IPS DF 6.9 (cell line): ENCODE measurements at places on chromosomes 6 and 20.

DNA sequence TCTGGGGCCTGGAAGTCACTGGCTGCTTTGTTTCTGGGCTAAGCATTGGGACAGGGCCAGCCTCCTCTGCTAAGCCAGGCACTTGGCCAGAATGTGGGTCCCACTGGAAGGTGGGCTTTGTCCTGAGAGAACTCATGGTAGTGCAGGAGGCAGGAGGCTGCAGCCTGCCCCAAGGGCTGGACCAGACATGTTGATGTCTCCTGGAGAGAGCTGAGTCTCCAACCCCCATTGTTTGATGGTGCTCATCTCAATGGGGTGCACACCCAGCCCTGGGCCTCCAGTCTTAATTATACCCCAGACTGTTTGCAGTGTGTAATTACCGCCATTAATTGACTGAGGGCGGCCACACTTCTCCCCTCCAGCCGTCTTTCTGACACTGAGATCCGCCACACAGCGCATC lies 220.5 kb upstream of the PMEPA1 start:
- H3K27ac ChIP-seq, result no peak overlapping the region
- no peaks in the 10 kb centered on the region for H3K27me3 ChIP-seq
- H3K4me1 ChIP-seq, result no peaks in the 10 kb centered on the region
- no peaks in the 10 kb centered on the region for H3K36me3 ChIP-seq
- no peak overlapping the region for H3K4me3 ChIP-seq
- DNase-seq, result no peak

- H3K4me3 ChIP-seq, result no peak overlapping the region
- H3K27ac ChIP-seq, result no peak overlapping the region
- no peaks in the 10 kb centered on the region for H3K4me1 ChIP-seq
Observed at GRCh38 chr6:111329882-111330633, 153.0 kb downstream of the REV3L start.

GRCh38 chr6:16656451-16656850 lies 104.8 kb downstream of the ATXN1 start:
- DNase-seq, result no peak
- no peak overlapping the region; the same call in 1 of the 2 replicates for H3K4me3 ChIP-seq
- no peaks in the 10 kb centered on the region for H3K4me1 ChIP-seq
- no peaks in the 10 kb centered on the region for H3K36me3 ChIP-seq
- H3K27me3 ChIP-seq, result no peaks in the 10 kb centered on the region

DNA sequence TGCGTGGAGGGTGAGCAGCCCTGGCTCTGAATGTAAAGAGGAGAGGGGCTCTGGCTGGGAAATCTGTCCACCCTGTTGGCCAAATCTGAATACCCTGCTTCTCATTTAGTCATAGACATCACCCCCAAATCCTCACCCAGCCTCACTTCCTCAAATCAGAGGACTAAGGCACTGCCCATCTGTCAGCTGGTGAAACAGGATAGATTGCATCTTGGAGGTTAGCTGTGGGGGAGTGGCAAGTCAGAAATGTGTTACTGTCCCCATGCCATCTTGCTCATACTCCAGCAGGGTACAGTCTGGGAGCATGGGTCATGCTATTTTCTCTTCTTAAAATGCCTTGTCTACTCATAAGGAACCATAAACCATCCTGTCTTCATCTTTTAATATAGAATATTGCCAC lies 9.5 kb upstream of the DTNBP1 start:
- DNase-seq, result no peak
- H3K27ac ChIP-seq, result no peak overlapping the region
- H3K4me1 ChIP-seq, result peaks cover 1% of the 10 kb centered on the region; the same call in 1 of the 2 replicates
- no peaks in the 10 kb centered on the region for H3K36me3 ChIP-seq

DNA sequence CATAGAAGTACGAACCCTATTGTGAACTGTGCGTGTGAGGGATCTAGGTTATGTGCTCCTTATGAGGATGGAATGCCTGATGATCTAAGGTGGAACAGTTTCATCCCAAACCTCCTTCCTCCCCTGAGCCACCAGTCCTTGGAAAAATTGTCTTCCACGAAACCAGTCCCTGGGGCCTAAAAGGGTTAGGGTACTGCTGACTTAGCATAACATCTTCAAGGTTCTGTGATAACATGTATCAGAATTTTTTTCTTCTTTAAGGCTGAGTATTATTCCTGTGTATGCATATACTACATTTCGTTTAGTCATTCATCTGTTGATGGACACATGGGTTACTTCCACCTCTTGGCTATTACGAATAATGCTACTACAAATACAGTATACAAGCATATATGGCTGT lies 80.2 kb downstream of the TSHZ2 start:
- H3K27ac ChIP-seq, result no peak overlapping the region
- no peak for DNase-seq
- no peaks in the 10 kb centered on the region for H3K27me3 ChIP-seq
- H3K4me3 ChIP-seq, result no peak overlapping the region

DNA sequence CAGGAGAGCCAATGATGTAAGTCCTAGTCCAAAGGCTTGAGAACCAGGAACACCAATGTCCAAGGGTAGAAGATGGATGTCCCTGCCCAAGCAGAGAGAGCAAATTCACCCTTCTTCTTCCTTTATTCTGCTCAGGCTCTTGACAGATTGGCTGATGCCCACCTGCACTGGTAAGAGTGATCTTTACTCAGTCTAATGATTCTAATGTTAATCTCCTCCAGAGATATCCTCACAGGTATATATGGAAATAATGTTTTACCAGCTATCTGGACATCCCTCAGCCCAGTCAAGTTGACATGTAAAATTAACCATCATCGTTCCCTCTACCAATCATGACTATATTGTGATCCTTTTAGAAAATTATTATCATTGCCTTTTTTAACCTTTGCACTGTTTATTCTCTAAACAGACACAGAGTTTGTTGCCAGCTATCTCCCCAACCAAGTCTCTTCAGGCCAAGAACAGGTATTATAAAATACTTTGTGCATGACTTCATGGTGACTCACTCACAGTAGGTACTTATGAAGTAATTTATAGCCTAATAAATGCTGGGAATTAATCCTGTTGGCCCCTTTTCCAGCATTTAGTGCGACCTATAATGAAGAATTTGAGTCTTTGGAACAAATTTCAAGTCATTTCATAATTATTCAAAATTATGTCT lies 26.2 kb upstream of the TSHZ2 start:
- H3K36me3 ChIP-seq, result no peaks in the 10 kb centered on the region
- H3K4me3 ChIP-seq, result no peak overlapping the region
- no peaks in the 10 kb centered on the region for H3K27me3 ChIP-seq
- H3K4me1 ChIP-seq, result no peaks in the 10 kb centered on the region

DNA sequence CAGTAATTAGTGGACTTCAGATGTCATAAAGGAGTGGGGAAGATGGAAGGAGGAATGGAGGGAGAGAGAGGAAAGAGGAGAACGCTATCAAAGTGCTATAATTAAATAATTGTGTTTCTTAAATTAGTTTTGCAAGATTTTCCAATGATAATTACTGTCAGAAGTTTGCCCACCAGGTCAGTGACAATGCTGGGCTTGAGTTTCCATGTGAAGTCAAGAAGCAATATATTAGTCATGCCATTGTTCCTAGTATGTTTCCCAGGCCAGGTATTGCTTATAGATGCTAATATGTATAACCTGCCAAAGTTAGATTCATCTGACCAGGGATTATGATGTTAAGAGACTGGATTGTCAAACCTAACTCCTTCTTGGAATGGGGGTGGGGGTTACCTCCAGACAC lies 131.9 kb downstream of the GJA10 start:
- no peak for DNase-seq
- no peaks in the 10 kb centered on the region for H3K27me3 ChIP-seq
- H3K27ac ChIP-seq, result no peak overlapping the region
- H3K4me1 ChIP-seq, result no peaks in the 10 kb centered on the region

DNA sequence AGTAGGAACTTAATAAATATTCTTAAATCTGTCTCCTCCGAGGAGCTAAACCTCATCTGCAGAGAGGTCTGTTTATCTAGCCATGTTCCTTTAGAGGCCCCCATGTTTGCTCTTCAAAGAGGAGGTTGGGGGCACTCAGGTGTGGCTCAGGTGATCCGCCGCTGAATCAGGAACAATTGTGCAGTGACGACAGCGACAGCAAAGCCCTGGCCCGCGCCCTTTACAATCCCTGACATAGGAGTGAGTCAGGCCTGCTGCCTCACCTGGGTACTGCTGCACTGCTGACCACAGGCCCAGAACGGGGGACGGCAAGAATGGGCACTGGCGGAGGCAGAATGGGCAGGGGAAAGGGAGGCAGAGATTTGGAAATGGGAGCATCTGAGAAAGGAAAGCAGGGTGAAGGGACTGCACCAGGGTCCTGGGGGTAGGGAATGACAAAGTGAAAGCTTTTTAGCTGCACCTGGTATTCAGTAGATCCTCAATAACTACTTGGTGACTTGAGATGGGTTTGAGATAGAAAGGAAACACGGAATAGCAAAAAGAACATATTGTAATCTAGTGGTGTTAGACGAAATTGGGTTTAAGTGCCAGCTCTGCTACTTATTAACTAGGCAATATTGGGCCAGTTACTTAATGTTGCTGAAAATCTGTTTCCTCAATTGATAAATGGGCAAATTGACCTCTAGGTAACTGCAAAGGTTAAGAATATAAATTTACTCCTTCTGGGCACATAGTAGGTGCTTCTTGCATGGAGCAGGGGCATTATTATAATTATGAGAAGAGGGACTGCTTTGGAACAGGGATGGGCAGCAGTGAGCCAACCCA lies 5.4 kb upstream of the IER3 start:
- no peaks in the 10 kb centered on the region for H3K27me3 ChIP-seq
- no peak overlapping the region for H3K4me3 ChIP-seq
- no peak for DNase-seq
- H3K4me1 ChIP-seq, result no peaks in the 10 kb centered on the region; the same call in 1 of the 2 replicates
- H3K36me3 ChIP-seq, result no peaks in the 10 kb centered on the region

GRCh38 chr6:86712039-86712438 lies 225.3 kb upstream of the HTR1E start:
- H3K36me3 ChIP-seq, result no peaks in the 10 kb centered on the region
- DNase-seq, result no peak
- no peak overlapping the region for H3K4me3 ChIP-seq
- no peaks in the 10 kb centered on the region for H3K27me3 ChIP-seq
- no peaks in the 10 kb centered on the region for H3K4me1 ChIP-seq

DNA sequence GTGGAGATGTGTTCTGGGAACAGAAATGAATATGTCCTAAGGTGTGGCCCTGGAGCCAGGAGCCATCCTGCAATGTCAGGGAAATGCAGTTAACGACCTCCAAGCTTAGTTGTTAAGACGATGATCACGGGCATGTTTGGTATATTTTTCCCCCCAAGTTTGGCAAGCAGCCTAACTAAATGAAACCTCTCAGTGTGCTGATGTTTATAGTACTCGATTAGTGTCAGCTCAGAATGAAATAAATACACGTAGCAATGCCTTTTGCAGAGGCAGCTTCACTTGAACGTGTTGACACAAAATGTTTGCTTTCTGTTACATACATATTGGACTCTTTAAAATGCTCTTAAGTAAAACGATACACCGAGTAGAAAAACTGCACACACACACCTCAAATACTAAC lies 76.2 kb upstream of the OLIG3 start:
- H3K4me1 ChIP-seq, result no peaks in the 10 kb centered on the region
- no peak overlapping the region for H3K27ac ChIP-seq
- H3K27me3 ChIP-seq, result no peaks in the 10 kb centered on the region
- H3K36me3 ChIP-seq, result no peaks in the 10 kb centered on the region
- DNase-seq, result no peak

DNA sequence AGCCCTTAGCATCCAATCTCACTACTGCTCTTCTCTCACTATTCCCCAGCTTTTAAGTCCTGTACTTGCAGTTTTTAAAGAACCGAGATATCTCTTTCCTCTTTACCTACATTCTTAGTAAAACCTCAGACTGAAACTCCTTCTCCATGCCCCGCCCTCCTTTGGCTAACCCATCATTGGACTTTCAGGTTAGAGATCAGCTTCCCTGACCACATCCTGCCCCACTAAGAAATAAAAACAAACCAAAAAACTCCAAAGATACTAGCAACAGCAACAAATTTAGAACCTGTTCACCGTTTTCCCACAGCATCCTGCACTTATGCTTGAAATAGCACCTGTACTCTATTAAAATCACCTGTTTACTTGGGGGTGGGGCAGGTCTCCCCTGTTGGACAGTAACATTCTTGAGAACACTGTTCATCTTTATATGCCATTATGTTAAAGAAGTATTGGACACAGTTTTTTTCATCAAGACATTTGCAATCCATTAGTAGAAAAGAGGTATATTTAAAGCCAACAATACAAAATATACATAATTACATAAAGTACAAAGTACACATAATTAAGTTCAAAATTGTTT lies 16.3 kb upstream of the SMAP1 start:
- H3K4me3 ChIP-seq, result no peak overlapping the region
- H3K36me3 ChIP-seq, result no peaks in the 10 kb centered on the region
- DNase-seq, result no peak
- H3K27ac ChIP-seq, result no peak overlapping the region
- H3K27me3 ChIP-seq, result no peaks in the 10 kb centered on the region

- no peaks in the 10 kb centered on the region for H3K36me3 ChIP-seq
- H3K4me3 ChIP-seq, result no peak overlapping the region
- DNase-seq, result no peak
- H3K4me1 ChIP-seq, result peaks cover 3% of the 10 kb centered on the region
- no peaks in the 10 kb centered on the region for H3K27me3 ChIP-seq
- no peak overlapping the region for H3K27ac ChIP-seq
Observed at GRCh38 chr6:38432479-38432878, 207.2 kb downstream of the BTBD9 start.

- no peaks in the 10 kb centered on the region for H3K4me1 ChIP-seq
- H3K27ac ChIP-seq, result no peak overlapping the region
- H3K36me3 ChIP-seq, result no peaks in the 10 kb centered on the region
- H3K27me3 ChIP-seq, result no peaks in the 10 kb centered on the region
Observed at GRCh38 chr20:13382786-13383185, 161.7 kb downstream of the ISM1 start.

GRCh38 chr6:131909408-131910218 lies 41.6 kb downstream of the CCN2 start:
- 0 out of 2 replicates have a peak, but pooled peaks cover 1% of the 10 kb centered on the region for H3K4me1 ChIP-seq
- no peaks in the 10 kb centered on the region for H3K27me3 ChIP-seq
- no peak overlapping the region for H3K27ac ChIP-seq

GRCh38 chr20:42961771-42962170 lies 227.9 kb downstream of the PTPRT start:
- H3K36me3 ChIP-seq, result no peaks in the 10 kb centered on the region
- no peaks in the 10 kb centered on the region for H3K4me1 ChIP-seq
- H3K27ac ChIP-seq, result no peak overlapping the region
- DNase-seq, result no peak
- H3K4me3 ChIP-seq, result no peak overlapping the region

GRCh38 chr6:11814819-11815218 lies 36.2 kb upstream of the ADTRP start:
- H3K36me3 ChIP-seq, result no peaks in the 10 kb centered on the region
- H3K27me3 ChIP-seq, result no peaks in the 10 kb centered on the region
- no peak overlapping the region for H3K4me3 ChIP-seq

DNA sequence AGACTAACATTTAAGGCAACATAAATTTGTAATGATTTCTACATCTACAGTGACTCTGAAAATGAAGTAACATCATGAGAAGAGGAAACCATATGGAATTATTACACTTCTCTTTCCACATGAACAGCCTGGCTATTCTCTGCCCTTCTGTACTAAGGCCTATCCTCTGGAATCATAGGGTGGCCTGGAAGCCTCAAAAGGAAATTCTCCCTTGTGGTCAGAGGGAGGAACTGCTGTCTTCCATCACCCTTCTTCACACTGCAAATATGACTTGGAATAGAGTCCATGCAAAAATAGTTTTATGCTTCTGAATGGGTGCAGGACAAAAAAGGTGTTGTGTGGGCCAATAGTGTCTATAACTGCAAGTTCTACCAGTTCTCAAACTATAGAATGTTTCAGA lies 44.6 kb upstream of the SH3BGRL2 start:
- no peak overlapping the region for H3K27ac ChIP-seq
- no peak for DNase-seq
- no peak overlapping the region for H3K4me3 ChIP-seq
- no peaks in the 10 kb centered on the region for H3K27me3 ChIP-seq
- H3K4me1 ChIP-seq, result no peaks in the 10 kb centered on the region

GRCh38 chr20:57056651-57057050 lies 209.8 kb downstream of the BMP7 start:
- no peaks in the 10 kb centered on the region; the same call in 1 of the 2 replicates for H3K36me3 ChIP-seq
- H3K4me1 ChIP-seq, result no peaks in the 10 kb centered on the region
- H3K4me3 ChIP-seq, result no peak overlapping the region
- no peak for DNase-seq
- no peaks in the 10 kb centered on the region for H3K27me3 ChIP-seq
